ENCODE measurements at places on chromosomes 11 and 22.
A peak's percentile ranks its signal among the peaks of the same experiment; 100 is the strongest.

DNA sequence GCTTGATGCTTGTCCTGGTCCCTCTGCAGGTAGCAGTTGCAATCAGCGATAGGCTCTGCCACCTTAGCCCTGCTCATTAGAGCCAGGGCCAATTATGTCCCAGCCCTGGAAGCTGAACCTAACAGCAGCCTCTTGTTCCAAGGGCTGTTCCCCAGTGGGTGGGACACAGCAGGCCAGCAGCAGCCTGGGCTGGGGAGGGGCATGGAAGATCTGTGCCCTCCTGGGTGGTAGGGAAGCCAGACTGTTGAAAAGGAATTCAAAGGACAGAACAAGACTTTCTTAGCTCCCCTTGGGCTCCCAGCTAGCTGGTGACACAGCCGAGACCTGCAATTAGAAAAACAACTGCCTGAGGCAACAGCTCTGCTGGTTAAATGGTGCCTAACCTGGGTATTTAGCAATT, 17.4 kb downstream of the DRD2 start:
- DNase-seq: no peak

GRCh38 chr11:65382033-65382803, at the start of gene SLC25A45:
TSS of gene SLC25A45 (minus strand) at chr11:65382646. CDS start at chr11:65381951, 695 bp downstream.
- peak; percentile 99 for DNase-seq

DNA sequence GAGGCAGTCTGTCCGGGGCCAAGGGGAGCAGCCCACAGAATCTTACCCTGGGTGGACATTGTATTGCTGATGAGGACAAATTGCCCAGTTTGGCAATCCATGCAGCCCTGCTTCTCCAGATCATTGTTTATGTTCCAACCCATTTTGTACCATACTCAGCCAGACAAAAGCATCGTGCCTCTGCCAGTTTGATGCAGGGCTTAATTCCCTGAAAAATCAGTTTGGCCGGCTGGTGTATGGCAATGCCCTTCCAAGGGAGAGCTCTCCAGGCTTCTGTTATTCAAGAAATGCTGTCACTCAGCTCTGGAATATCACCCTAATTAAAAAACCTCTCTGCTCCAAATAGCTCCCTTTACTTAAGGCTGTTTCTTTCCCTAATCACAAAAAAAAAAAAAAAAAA, 697.7 kb downstream of the TBC1D22A start:
- DNase-seq: no peak

DNA sequence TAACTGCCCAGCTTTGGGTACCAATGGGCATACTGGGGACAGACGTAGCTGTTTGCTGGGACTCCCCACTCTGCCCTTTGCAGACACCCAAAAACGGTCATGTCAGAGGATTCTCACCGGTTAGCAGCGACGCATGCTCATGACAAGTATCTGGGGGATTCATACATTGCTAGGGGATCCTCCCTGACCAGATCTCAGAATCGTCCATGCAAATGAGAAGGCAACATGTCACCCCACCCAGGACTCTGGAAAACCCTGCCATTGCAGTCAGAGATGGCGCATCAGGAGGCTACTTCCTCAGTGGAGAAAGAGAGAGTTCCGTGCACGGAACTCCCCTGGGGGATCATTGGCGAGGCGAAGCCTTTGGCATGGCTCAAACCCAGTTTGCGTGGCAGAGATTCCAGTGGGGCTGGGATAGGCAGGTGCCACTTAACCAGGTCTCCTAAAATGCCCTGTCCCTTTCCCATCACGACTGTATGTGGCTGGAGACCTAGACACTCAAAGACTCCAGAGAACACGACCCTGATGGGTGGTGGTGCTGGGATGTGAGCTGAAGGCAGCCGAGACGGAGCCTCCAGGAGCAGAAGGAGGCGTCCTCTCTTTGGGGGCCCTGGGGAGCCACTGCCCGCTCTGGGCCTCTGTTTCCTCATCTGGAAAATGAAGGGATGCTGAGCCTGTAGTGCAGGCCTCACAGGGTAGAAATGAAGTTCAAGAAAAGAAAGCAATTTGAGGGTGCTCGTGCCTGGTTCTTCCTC, 4.9 kb downstream of the RGL4 start:
- no peak for DNase-seq

DNA sequence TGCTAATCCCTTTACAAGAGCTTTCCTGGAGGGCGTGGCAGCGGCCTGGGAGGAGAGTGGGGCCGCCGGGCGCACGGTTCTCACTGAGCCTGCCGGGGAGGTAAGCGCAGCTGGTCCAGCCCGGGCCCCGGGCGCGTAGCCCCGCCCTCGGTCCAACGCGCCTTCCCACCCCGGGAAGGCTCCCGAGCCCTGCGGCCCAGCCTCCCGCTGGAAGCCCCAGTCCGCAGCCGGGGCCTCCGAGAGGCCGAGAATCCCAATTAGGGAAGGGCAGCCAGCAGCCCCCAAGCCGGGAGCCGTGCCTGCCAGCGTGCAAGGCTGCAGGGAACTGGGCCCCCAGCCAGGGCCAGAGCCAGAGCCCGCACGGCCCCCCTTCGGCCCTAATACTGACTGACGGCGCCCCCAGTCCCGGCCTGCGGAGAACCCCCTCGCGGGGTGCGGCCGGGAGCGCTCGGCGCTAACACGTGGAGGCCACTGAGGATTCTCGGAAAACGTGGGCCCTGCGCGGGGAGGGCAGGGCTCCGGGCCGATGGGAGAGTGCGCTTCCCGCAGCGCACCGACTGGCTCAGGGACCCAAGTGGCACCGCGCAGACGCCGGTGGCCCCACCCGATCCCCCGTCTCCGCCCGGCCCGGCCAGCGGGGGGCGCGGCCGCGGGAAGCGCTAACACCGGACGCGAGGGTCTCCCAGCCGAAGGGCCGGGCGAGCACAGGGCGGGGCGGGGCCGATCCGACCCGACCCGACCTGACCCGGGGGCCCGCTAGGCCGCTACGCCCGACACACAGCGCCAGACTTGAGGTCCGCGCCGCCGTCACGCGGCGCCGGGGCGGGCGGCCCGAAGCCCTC, 5.7 kb downstream of the ZFTA start:
- no peak for DNase-seq

DNA sequence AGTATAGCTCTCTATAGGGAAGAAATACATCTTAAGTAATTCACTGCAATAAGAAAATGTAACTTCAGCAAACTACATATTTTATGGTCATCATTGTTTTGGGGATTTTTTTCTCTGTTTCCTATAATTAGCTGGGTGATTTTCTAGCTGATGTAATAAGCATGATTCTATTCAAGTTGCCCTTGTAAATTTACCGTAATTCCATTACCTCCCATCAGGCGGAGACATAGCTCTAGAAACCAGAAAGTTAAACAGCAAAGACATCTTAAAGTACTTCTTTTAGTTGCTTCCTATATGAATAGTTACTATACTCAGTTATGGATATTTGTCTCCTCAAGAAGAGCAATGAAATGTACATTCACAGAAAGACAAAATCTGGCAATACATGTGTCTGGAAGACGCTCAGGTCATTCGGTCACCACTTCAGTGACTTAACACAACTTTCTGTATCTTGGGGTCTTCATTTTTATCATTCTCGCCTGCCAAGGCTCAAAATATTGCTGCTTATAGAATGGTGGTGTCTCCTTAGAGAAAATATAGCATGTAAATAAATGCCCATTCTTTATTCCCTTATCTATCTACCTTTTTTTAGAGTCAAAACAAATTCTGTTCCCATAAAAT, 239.9 kb upstream of the ZC3H12C start:
- no peak for DNase-seq

DNA sequence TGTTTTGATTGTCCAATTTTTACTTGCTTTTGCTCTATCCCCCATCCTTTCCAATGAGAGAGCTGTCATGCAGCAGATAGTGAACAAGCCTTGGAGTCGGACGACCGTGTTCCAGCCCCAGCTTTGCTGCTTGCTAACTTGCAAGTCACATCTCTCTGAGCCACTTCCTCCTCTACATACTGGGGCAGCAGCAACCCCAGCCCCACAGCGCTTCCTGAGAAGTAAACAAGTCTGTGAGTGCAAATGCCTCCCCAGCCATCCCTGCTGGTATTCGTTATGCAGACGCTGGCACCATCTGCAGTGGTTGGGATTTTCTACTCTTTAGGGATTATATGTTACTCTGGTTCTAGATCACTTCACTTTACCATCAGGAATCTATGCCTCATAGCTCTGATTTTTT, 35.0 kb downstream of the TPBGL start:
- no peak for DNase-seq

- no peak for DNase-seq
These were observed 61.8 kb downstream of the SNX19 start for GRCh38 chr11:130854483-130854882.

DNA sequence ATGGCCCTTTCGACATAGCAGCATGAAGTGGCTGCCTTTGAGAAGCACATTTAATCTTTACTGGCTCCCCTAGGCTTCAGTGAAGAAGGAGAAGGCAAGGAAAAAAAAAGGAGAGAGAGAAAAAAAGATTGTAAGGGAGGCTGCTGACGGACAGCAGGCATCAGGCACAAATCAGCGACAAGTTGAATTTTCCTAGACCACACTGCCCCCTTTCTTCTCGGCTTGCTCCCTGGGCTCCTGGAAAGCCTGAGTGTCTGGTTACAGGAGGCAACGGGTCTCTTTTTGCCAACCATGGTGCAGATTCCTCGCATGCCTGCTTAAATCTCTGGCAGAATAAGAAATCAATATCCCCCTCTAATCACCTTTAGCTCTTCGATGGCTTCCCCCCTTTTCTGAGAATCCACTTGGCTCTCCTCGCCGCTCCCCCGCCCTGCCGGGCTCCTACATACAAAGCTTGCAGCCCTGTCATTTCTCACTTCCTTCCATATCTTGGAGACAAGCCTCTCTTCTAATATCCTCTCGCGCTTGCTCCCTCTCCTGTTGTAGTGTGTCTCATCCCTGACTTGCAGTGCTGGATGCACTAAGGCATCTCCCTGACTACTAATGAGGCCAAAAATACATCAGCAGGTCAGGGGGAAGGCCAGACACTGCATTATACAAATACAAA, 14.3 kb downstream of the BLID start:
- DNase-seq: peak; percentile 73

GRCh38 chr11:73287400-73288101, 15.4 kb downstream of the P2RY6 start:
- DNase-seq: no peak

- no peak for DNase-seq
These were observed 153.6 kb downstream of the SNX19 start for GRCh38 chr11:130762638-130763037.

GRCh38 chr11:23013509-23013908, 153.2 kb upstream of the CCDC179 start:
- DNase-seq: no peak

- no peak for DNase-seq
These were observed 9.0 kb upstream of the AGBL2 start for GRCh38 chr11:47724041-47724729.

GRCh38 chr11:110828086-110828485, 115.8 kb upstream of the ARHGAP20 start:
- DNase-seq: no peak

DNA sequence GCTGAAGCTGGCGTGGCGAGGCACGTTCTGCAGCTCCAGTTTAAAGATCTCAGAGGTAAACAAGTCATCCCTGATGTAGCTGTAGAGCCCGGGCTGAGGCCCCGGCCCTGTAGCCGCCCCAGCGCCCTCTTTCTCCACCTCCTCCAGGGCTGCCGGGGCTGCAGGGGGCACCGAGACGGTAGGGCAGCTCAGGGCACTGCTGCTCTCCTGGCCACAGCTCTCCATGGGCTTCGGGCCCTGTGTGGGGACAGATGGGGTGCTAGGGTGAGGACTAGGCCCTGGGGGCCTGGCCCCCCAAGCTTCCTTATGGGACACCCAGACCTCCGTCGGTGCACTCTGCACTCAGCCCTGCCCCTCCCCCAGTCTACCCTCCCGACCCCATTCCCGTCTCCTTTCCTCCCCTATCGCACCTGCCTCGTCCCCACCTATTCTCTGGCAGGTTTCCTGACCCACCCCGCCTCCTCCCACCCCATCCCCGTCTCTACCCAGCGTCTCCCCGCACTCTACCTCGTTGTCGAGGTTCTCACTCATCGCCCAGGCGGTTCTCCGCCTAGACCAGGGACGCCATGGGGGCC, 559 bp downstream of the RANBP1 start:
- no peak for DNase-seq
